ENCODE measurements at places on chromosomes 4 and X.

DNA sequence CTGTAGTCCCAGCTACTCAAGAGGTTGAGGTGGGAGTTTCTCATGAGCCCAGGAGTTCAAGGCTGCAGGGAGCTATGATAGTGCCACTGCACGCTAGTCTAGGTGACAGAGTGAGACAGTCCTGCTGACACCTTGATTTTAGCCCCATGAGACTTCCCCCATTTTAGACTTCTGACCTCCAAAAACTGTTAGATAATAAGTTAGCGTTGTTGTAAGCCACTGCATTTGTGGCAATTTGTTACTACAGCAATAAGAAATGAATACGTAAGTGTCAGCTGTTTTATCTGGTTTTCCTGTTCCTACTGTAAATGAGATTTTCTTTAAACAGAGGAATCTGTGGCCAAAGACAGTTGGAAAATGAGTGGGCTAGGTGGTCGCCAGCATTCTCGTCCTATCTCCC lies 83.9 kb downstream of the ARHGAP10 start:
- DNase-seq, result no peak

DNA sequence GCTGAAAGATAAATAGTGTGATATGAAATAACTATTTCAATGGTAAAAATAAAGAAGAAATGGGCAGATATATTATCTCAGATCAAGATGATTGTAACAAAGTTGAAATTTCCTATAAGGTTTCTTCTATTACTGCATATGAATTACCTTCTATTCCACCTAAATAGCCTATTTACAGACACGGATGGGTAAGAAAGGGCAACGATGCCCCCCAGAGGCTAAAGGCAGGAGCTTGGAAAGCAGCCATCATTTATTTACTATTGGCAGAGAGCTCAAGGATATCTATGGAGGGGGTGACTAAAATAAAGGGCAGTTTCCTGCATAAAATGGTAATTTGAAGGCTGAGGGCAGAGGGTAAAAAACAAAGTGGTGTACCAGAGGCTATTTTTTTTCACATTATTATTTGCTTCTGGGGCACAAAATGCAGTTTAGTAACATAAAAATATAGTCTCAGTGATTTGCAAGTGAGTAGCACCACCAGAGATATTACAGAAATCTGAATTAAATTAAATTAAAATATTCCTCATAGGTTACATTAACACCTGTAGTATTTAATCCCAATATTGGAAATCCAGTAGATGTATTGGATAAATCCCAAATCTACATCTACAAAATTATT lies 123.1 kb downstream of the BTC start:
- no peak for DNase-seq

GRCh38 chrX:15043538-15043937 lies 170.3 kb downstream of the MOSPD2 start:
- DNase-seq, result no peak

GRCh38 chr4:148563684-148564083 lies 121.5 kb upstream of the NR3C2 start:
- no peak for DNase-seq

GRCh38 chr4:186304866-186305505 lies 39.0 kb downstream of the F11 start:
- no peak for DNase-seq

DNA sequence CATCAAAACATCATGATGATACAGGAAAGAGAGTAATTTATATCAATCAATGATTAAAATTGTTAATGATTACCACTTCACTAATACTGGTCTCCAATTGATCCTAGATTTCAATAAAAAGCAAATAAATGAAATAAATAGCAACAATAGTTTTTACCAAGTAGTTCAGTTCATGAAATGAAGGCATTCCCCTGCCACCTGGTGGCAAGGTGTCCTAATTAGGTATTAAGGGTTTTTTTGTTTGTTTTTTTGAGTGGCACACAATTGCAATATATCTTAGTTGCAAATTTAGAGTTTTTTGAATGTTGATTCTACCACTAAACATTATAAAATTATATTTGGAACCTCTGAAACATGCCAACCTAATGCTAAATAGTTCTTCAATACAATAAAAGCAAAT lies 157.4 kb upstream of the PDE5A start:
- DNase-seq, result no peak

DNA sequence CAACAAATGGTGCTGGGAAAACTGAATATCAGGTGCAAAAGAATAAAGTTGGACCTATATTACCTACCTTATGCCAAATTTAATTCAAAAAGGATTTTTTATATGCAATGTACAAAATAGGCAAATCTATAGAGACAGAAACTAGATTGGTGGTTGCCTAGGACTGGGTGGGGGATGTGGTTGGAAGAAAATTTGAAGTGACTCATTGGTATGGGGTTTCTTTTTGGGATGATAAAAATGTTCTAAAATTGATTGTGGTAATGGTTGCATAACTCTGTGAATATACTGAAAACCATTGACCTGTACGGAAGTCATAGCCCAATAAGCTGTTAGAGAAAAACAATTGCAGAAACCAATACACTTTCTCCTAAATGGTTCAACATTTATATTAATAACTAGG lies 72.1 kb downstream of the COL4A5 start:
- DNase-seq, result no peak

GRCh38 chr4:151807220-151807619 lies 46.4 kb upstream of the GATB start:
- no peak for DNase-seq

DNA sequence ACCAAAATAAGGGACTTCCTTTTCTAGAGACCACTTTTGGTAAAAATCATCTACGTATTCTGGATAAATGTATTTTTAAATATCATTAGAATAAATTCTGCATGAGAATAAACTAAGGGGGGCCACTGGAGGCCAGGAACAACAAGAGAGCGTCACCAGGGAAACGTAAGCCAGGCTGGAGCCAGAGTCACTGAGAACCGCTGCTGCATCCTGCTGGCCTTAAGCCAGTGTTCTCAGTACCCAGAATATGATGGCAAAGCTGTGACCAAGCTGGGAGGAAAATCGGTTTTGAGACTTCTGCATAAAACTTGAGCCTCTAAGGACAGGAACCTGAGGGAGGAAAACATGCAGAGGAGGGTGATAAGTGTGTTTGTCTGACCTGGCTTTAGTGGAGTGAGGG lies 63.0 kb upstream of the FAM9A start:
- DNase-seq, result no peak

DNA sequence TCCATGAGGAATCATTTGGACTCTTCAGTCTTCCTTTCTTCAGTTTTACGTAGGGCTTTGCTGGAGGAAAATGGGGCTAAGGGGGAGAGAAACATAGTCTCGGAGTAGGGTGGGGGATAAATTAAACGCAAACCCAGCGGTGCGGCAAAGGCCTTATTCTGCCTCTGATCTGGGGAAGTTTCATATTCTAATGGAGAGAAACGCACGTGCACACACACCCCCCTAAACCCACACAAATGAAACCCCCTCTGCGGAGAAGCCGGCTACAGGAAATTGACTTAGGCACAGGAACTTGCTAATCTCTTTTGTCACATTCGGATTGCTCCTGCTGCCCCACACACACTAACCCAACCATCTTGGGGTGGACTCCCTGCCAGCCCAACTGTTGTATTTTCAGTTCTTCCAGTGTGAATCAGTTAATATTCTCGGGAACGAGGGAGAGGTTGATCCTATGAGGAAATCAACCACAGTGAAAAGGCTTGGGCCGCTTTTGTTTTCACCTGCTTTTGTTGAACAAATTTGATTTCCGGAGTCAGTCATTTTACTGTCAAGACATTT lies at the start of gene RHOH:
Gene RHOH (plus strand): TSS at position 308 of the 558 bp plus-strand sequence. CDS start 46,356 bp downstream, outside the sequence.
- no peak for DNase-seq

- DNase-seq, result no peak
Observed at GRCh38 chrX:46913667-46914066, 1.4 kb downstream of the JADE3 start.

DNA sequence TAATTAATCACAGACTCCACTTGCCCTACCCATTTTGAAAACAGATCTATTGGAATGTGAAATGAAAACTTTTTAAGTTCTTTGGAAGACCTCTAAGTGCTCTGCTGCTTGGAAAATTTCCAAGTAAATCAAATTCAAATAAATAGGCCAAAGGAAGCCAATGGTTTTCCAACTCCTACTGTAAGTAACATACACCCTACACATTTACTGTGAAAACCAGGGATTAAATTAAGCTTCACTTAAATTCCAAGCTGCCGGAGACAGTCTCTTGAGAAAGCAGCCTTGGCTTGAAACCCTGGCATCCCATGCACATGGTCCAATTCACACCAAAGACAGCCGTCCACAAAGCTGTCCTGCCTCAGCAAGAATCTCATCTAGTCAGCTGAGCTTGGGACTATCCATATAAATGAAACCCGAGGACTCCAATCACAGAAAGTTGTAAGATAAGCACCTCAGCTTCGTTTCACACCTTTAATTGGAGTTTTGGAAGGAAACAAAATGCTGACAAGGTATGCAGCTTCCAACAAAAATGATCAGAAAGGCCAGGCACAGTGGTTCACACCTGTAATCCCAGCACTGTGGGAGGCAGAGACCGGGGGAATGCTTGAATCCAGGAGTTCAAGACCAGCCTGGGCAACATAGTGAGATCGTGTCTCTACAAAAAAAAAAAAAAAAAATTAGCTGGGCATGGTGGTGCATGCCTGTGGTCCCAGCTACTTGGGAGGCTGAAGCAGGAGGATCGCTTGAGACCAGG lies 88.6 kb downstream of the APBB2 start:
- DNase-seq, result no peak

GRCh38 chr4:157667836-157668235 lies 447.3 kb downstream of the GRIA2 start:
- no peak for DNase-seq

DNA sequence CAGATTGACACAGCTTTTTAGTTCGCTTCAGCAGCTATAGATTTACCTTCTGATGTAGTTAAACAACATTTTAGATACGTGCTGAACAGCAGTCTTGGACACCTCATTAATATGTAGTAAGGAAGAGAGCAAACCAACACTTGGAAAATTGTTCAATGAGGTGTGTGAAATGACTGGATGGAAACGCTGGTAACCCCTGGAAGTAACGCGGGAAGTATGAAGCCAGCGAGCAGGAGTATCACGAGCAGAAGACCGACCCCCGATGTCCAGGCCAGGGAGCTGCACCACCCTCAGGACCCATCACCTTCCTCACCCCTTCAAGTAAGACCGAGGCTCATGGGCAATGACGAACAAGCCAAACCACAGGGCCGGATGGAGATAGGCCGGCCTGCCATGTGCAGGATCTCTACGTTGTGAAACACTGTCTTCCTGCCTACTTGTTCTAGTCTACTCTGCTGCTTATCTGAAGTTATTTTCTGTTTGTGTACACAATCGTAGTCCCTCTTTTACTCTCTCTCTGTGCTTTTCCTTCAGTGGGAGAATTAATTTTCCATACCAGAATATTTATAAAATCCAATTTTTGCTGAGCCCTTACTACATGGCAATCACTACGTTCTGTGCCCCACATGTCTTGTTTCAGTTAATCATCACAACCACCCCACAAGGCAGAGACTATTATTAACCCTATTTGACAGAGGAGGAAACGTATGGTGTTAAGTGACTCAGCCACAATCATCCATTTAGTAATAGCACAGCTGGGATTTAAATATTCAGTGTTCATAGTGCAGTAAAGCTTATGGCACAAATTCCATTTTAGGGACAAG lies 221.7 kb downstream of the APBB2 start:
- DNase-seq, result no peak

DNA sequence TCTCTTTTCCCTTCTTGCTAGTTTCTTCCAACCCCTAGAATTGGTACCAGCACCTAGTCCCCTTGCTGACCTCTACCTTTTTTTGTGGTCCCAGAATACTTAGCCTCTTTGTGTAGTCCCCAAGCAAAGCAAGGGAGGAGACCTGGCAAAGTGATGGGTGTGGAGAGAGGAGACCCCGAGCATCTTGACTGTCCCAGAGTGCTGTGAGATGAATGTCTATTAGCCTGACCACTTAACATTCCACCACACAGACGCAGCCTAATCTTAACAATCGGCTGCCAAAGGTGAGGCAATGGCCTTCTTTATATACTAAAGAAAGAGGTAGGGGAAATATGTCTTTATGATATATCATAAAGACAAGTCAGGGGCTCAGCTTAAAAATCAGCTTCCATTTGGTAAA lies 55.9 kb downstream of the TRIM2 start:
- DNase-seq, result no peak

GRCh38 chr4:69196209-69196965 lies 18.2 kb downstream of the UGT2B11 start:
- no peak for DNase-seq

DNA sequence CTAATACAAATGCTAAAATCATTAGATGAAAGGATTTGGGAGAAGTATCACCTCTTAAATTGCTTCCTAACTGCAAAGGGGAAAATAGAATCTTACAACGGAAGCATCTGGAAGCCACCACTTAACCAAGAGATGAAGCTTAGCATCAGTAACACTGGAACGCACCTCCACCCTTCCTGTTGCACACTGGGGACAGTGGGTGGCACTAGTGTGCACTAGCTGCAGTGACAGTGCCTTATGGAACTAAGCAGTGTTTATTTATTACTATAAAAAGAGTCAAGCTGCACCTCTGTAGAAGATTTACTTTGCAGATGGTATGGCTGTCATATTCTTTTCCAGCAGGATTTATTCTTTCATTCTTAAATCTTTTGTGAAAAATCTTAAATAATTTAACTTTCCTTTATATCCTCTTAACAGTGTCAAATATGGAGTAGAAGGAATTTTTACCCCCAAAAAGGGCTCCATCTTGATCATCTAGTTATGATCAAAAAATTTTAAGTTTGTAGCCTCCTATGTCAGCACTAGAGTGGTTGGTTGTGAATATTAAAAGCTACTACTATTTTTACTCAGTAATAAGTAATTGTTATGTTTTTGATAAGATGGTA lies 76.7 kb downstream of the SCD5 start:
- peak; percentile 8 for DNase-seq

DNA sequence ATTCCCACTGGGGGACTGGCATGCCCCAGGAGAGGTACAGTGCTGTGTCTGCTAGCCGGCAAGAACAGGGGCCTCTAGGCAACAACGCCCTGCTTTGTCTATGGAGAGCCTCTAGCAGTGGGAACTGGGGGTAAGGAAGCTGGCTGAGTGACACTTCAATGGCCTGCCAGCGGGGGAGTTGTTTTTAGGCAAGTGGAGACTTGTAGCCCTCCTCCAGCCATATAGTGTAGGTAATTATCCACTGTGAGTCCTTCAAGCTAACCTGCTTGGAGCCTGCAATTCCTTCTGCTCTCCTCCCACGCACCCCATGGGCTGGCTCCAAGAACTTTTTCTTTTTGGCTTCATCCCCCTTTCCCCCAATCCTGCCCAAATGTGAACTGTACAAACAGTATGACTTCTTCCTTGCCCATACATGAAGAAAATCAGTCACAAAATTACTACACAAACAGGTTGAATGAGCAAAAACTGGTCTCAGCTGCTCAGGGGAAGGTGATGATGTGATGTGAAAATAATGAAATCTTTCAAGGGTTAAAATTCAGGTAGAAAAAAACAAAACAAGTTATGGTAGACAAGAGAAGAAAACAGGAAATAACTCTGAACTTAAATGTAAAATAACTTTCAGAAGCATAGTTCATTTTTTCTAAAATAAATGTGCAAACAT lies 33.1 kb downstream of the LEF1 start:
- DNase-seq, result peak; percentile 16

Measured in NCI-H187 treated with DMSO at 0.1 percent for 48 hours (cell line).